SW480 (cell line): ENCODE measurements at places on chromosomes 6 and 20.

GRCh38 chr6:79426625-79427278, 110.5 kb downstream of the LCA5 start:
- DNase-seq: no peak

- DNase-seq: peak; percentile 4
Observed at GRCh38 chr6:1952740-1953360, 292.6 kb downstream of the GMDS start.

- peak; percentile 7 for DNase-seq
Observed at GRCh38 chr6:108421366-108421765, 126.5 kb downstream of the AFG1L start.

DNA sequence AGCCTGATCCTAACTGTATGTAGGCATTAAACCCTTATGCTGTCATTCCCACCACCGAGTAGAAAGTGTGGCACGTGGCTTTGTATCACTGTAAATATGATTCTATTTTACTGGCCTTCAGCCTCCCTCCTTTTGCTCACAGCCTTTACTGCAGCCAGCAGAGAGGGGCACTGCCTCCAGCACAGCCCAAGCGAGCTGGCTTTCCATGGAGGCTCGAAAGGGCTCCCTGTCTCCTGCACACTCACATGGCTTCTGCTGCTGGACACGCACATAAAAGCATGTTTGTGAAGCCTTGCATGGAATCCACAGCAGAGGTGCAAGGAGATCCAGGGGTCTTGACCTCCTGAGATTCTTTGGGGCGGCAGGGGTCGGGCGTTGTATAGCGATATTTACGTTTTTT, 51.3 kb downstream of the RNASET2 start:
- DNase-seq: no peak

- DNase-seq: no peak
Observed at GRCh38 chr20:41086402-41087324, 50.7 kb upstream of the PLCG1 start.

DNA sequence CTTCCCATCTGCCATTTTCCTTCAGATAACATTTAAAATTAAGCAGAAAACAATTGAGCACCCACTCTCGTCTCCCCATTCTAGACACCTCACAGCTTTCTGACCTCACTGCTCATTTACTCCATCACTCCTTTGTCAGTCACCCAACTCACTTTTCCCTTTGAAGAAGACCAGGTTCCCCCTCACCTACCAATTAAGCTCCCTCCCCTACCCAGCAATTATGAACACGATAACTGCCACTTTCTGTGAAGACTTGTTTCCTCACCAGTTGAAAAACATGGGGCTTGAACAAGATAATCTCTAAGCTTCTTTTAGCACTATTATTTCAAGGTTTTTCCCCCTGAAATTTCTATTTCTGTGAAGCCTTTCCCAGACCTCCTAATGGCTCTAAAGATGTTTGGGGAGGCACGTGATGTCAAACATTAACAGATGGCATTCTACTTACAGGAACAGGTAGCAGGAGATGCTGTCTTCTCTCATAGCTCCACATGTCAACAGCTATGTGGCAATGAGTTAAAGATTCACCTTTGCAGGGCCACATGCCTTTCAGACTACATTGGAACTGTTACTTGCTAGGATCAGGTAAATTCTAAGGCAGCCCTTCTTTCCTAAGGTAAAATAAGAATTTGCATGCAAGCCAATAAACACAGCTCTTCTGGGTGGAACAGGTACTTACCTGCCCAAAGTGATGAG, 24.8 kb upstream of the SLA2 start:
- DNase-seq: no peak

GRCh38 chr6:92427453-92427852, 991.9 kb downstream of the EPHA7 start:
- no peak for DNase-seq

DNA sequence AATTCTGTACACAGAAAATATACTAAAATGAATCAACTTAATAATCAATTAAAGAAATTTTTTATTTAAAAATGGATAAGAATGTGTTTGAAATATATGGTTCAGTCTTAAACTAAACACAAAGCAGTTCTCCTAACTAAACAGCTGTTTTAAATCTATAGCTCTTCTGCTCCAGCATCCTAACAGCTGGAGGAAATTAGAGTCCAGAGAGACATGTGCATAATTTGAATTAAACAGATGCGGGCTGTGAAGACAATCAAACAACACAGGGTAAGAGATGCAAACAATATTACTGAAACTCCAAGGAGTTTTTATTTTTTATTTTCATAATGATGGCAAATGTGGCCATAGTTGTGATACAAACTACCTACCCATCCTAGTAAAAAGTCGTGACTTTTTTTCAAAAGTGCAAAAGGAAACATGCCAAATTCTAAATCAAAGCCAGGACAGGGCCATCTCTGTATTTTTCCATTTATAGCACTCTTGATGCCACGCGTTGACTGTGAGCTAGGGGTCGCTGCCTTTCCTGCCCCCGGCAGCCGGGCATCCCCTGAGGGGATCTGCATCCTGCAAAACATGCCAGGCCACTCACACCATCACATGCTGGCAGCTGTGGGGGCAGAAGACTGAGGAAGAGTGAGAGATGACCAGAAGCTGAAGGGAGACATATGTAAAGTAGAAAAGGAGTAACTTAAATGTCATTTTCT, 310.6 kb downstream of the PRKN start:
- DNase-seq: no peak

DNA sequence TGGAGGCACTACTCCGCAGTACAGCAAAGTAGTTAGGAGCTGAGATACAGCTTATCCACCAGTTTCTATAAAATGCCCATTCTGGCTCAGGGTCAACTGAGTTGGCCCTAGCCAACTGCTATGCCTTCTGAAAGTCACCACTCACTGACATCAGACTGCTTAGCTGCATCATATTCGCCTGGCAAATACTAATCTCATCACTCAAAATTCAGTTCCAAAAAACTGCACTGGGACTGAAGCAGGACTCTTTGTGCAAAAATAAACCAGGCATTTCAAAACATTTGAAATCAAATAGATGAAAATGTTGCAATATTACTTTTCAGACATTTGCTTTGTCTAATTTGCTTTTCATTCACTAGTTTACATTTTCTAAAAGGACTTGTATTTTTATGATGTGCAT, 230.0 kb downstream of the ALDH8A1 start:
- DNase-seq: no peak

- DNase-seq: no peak
Observed at GRCh38 chr6:155143029-155143577, 120.7 kb upstream of the CLDN20 start.
